Heart left ventricle (tissue), 16 donors: ENCODE measurements at places on chromosomes 2 and 18. TPM values are rescaled to one million over a fixed set of nuclear protein-coding genes. Genes with fewer than 3 reads are reported as not detected.
A peak's percentile ranks its signal among the peaks of the same experiment; 100 is the strongest.

DNA sequence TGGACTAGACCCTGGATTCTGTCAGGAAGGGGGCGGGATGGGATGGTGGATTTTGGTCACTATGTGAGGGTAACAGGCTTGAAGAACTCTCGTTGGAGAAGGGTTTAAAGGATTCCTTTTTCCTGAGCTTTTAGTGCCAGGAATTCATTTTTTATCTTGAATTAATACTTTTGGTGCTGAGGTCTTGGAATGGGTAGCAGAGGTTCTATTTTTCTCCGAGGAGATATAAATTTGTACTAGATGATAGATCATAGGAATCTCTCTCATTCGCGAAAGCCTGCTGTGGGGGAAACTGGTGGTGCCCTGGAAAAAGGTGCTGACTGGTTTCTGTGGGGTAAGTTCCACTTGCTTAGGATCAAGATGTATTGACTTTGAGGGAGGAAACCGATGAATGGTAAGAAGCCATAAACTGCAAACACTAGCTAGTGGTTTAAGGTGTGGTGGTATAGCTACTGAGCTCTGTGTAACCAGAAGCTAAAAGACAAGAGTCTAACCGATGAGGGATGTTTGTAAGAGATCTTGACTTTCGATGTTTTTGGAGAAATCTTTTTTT, 706 bp downstream of the AGPS start:
- peak overlapping the region; percentile 82 for H3K4me3 ChIP-seq
- peak overlapping the region; percentile 84 for H3K27ac ChIP-seq
- H3K27me3 ChIP-seq, result no peaks in the 10 kb centered on the region
- no peaks in the 10 kb centered on the region for H3K36me3 ChIP-seq
- no peak for DNase-seq

DNA sequence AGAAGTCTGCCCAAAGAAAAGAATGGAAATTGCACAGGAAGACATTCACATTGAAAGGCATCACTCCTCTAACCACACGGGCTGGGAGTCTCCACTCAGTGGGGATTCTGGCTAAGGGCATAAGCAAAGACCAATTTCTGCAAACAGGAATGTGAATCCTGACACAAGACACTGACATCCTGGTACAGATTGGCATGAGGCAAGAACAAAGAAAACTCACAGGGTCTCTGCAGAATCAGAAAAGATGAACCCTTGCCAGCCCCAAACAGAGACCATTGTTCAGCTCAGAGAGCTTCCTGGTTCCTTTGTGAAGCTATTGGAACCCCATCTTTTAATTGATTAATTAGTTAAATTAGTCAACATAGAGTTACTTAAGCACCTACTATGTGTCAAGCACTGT, 82.3 kb downstream of the UPP2 start:
- H3K27me3 ChIP-seq, result no peaks in the 10 kb centered on the region
- H3K4me3 ChIP-seq, result no peak overlapping the region
- DNase-seq, result no peak
- H3K36me3 ChIP-seq, result no peaks in the 10 kb centered on the region

ADAM23 gene
- 84.5 TPM for total RNA-seq

COX5B gene
- total RNA-seq, result 1,335 TPM

DNA sequence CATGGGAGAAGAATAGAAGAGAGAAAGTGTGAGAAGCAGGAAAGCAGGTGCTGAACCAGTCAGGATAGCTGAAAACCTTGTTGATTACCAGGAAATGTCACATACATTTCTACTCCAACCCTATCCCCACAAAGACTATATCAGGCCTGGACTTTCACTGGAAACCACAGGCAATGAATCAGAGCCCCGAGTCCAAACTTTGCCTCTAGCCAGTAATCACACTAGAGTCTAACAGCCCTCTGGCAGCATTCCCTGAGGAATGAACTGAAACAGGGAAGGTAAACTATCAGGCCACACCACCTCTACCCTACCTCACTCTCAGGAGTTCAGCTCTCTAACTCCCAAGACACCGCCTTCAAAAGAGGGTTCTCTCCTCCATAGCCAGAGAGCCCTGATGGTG, 18.7 kb upstream of the IHH start:
- no peak overlapping the region for H3K4me3 ChIP-seq
- no peak overlapping the region for H3K27ac ChIP-seq
- H3K27me3 ChIP-seq, result no peaks in the 10 kb centered on the region
- DNase-seq, result no peak
- H3K36me3 ChIP-seq, result peaks cover 40% of the 10 kb centered on the region
- peaks cover 13% of the 10 kb centered on the region for H3K4me1 ChIP-seq

ZNF804A gene
- not detected for total RNA-seq

SP140 gene
- total RNA-seq, result 0.47 TPM

GRCh38 chr2:79935771-79936657, 368.5 kb downstream of the LRRTM1 start:
- H3K27me3 ChIP-seq, result no peaks in the 10 kb centered on the region
- H3K4me3 ChIP-seq, result peak overlapping the region; percentile 7
- H3K27ac ChIP-seq, result no peak overlapping the region
- H3K36me3 ChIP-seq, result no peaks in the 10 kb centered on the region

DNA sequence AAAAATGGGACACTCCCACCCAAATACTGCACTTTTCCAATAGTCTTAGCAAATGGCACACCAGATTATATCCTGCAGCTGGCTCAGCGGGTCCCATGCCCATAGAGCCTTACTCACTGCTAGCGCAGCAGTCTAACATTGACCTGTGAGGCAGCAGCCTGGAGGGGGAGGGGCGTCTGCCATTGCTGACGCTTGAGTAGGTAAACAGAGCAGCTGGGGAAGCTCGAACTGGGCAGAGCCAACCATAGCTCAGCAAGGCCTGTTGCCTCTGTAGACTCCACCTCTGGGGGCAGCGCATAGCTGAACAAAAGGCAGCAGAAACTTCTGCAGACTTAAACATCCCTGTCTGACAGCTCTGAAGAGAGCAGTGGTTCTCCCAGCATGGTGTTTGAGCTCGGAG, 110.4 kb downstream of the CTIF start:
- no peaks in the 10 kb centered on the region for H3K36me3 ChIP-seq
- no peaks in the 10 kb centered on the region for H3K4me1 ChIP-seq
- no peak overlapping the region for H3K4me3 ChIP-seq
- H3K27me3 ChIP-seq, result no peaks in the 10 kb centered on the region
- no peak for DNase-seq

GRCh38 chr2:186486651-186487647, 889 bp downstream of the ZC3H15 start:
- DNase-seq, result no peak
- peak overlapping the region; percentile 91 for H3K27ac ChIP-seq
- no peaks in the 10 kb centered on the region for H3K27me3 ChIP-seq
- peak overlapping the region; percentile 89 for H3K4me3 ChIP-seq
- peaks cover 55% of the 10 kb centered on the region for H3K4me1 ChIP-seq

ST6GAL2 gene
- total RNA-seq, result 0.16 TPM

GRCh38 chr2:72722492-72723070, 103.3 kb downstream of the EXOC6B start:
- H3K4me3 ChIP-seq, result no peak overlapping the region
- no peaks in the 10 kb centered on the region for H3K36me3 ChIP-seq
- H3K27ac ChIP-seq, result no peak overlapping the region
- H3K4me1 ChIP-seq, result no peaks in the 10 kb centered on the region
- no peak for DNase-seq
- H3K27me3 ChIP-seq, result no peaks in the 10 kb centered on the region
